Activated naive CD4-positive, alpha-beta T cell treated with Interleukin-2 at 50 U/mL for 16 hours (primary cell): ENCODE measurements at places on chromosomes 5 and 9.

DNA sequence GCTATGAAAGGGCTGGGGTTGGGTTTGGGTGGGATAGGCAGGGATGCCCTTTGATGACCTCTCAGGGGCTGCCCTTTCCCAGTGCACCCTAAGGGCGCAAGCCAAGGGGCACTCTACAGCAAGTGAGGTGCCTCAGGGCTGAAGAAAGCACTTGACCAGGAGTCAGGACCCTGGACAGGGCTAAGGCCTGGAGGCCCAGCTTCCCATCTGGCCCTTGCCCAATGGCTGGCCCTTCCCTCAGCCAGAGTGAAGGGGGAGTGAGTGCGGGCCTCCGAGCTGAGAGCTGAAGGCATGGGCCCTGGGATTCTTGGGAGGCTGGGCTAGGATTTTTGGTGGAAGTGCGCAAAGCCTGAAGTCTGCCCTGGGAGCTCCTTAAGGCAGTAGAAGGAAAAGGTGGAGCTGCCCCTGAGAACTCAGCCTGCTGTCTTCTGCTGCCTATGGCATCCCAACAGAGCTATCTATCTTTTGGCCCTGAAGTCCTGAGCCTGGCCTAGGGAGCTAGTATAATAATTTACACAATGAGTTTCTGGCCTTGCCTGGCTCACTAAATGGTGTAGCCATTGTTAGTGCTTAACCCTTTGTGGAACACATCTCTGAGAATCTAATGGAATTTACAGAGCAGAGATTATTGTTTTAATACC is 16.4 kb downstream of the JADE2 start:
- no peak for DNase-seq

- peak; percentile 77 for DNase-seq
These were observed 38.2 kb downstream of the C5orf15 start for GRCh38 chr5:133930061-133930812.

DNA sequence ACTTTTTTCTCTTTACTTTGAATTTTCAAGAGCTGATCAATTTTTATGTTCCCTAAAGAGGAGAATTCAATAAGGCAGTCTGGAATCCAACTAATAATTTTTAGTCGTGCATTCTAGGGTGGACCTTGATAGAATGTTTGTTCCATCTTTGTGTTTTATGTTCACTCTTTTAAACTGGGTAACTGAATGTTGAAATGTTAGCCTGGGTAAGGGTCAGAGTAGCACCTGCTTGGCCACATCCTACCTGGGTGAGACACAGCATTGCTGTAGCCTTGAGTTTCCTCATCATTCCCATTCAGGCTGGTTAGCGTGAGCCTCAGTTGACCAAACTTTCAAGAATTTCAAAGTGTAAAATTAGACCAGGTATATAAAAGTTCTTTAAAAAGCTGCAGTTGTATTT is 85.0 kb downstream of the SGCD start:
- no peak for DNase-seq

DNA sequence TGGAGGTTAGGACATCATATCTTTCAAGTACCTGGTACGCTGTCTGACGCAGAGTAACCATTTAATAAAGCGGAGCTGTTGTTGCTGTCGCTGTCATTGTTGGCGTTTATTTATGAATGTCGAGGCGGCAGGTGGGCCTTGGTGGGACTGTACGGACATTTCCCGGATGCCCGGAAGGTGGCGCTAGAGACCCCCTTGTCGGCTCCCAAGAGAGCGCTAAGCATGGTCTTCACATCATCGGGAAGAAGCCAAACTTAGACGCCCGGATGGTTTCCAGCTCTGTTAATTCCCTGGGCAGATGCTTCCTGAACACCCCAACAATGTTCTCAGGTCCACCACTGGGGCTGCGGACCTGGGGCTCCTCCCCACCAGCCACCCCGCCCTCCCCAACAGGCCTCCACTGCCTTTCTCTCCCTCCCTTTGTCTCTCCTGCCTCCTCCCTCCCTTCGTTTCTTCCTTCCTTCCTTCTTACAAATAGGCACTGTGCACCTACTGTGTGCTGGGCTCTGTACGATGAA is 54.1 kb downstream of the DUSP1 start:
- DNase-seq, result peak; percentile 82

DNA sequence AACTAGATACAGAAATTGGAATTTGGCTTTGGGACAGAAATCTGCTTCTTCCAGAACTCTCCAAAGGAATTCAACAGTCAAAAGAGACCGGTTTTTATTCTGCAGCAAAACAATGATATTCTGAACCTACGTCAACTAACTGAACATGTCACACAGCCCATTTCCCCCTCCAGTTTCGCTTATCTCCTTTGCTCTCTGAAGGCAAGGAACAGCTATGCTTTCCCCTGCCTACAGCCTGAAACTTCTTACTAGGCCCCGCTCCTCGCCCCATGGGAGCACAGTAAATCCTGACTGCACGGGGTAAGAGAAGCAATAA is 488 bp downstream of the SKIC3 start:
- DNase-seq, result no peak
